ENCODE measurements at places on chromosomes 2 and 18. TPM values are rescaled to one million over a fixed set of nuclear protein-coding genes. Genes with fewer than 3 reads are reported as not detected.

LINC00305 gene
- not detected for total RNA-seq

DNA sequence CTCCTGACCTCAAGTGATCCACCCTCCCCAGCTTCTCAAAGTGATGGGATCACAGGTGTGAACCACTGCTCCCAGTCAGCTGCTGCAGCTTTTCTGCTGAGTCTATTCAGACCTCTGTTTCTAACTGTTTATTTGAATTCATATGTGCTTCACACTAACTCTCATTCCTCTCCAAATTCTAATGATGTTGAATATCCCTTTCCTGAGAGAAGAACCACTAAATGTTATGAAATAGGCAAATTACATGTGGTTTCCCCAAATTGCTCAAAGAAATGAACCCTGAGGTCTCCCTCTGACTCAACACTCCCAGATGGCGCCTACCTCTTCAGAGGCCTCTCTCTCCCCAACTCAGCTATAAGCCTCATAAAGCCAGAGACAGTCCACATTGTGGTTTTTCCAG, 98.6 kb downstream of the IRS1 start:
- DNase-seq: no peak
- H3K27me3 ChIP-seq: no peaks in the 10 kb centered on the region
- peak overlapping the region; percentile 78 for H3K27ac ChIP-seq
- H3K36me3 ChIP-seq: no peaks in the 10 kb centered on the region
- peaks cover 21% of the 10 kb centered on the region for H3K4me1 ChIP-seq

- no peak for DNase-seq
- peaks cover 20% of the 10 kb centered on the region for H3K4me1 ChIP-seq
- no peaks in the 10 kb centered on the region for H3K27me3 ChIP-seq
- H3K4me3 ChIP-seq: no peak overlapping the region
- H3K27ac ChIP-seq: no peak overlapping the region
- H3K36me3 ChIP-seq: peaks cover 14% of the 10 kb centered on the region
Measured at GRCh38 chr18:8374676-8375075, 234.6 kb upstream of the RAB12 start.

- H3K4me1 ChIP-seq: peaks cover 15% of the 10 kb centered on the region
- no peak overlapping the region for H3K4me3 ChIP-seq
- H3K27me3 ChIP-seq: no peaks in the 10 kb centered on the region
Measured at GRCh38 chr2:29014331-29014730, 33.2 kb downstream of the TOGARAM2 start.

- no peak for DNase-seq
- H3K4me1 ChIP-seq: no peaks in the 10 kb centered on the region
- H3K4me3 ChIP-seq: no peak overlapping the region
- peaks cover 8% of the 10 kb centered on the region for H3K27me3 ChIP-seq
Measured at GRCh38 chr2:230137902-230138539, 69.3 kb upstream of the SLC16A14 start.

Measured in mesothelial cell of epicardium (in vitro differentiated cells).